Nephron progenitor cell (in vitro differentiated cells): ENCODE measurements at places on chromosomes 3 and 15.

DNA sequence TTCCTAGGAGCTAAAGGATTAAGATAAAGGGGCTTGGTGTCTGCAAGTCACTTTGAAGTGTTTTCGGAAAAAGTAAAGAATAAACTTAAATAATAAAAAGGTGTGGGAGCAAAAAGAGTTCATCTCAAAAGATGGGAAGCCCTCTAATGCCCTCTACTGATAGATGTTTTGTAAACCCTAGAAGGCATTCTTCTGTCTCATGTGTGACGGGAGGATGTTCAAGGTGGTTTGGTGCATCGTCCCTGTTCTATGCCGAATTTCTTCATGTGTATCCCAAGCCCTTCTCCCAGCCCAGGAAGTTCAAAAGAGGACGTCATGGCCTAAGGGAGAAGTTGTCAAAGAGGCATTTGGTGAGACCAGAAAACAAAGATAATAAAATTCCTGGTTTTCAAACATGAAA, 37.2 kb downstream of the CCK start:
- DNase-seq = no peak

DNA sequence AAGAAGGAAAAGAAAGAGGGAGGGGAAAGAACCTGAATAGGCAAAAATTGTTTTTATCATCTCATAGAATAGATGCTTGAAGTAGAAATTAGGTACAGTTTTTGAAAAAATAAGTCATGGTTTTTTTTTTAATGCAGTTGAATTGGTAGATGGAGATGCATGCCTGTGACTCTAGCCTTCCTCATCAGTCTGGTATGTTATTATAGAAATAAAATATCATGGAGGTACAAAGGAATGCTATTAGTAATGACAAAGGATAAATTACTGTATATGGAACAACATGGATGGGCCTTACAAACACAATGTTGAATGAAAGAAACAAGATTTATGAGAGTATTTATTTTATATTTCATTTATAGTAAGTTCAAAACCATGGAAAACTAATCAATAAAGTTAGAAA, 162.4 kb upstream of the GALNT15 start:
- no peak for DNase-seq

DNA sequence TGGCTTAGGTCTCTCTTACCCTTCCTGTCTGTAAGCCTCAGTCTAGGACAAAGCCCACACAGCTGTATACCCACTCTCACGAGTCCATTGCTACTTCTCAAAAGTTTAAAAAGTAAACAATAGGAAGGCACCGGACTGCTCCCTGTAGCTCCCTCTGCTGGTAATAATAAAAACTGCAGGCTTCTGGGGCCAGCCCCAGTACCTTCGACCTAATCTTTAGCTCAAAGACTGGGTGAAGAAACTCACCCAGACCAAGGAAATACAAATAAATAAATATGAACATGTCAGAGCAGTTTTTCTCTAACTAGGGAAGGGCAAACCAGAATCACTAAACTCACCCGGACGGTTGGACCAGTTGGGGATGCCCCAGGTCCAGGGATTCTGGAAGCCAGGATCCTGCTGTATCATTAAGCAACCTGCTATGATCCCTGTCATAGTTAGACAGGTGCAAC, 5.0 kb downstream of the FAM219B start:
- DNase-seq = peak; percentile 62

- DNase-seq = no peak
These were observed 119.9 kb upstream of the FEZF2 start for GRCh38 chr3:62493109-62493801.

GRCh38 chr3:172846103-172846561, 95.6 kb downstream of the ECT2 start:
- DNase-seq = no peak

GRCh38 chr3:133859381-133860234, 36.1 kb downstream of the RAB6B start:
- DNase-seq = no peak

DNA sequence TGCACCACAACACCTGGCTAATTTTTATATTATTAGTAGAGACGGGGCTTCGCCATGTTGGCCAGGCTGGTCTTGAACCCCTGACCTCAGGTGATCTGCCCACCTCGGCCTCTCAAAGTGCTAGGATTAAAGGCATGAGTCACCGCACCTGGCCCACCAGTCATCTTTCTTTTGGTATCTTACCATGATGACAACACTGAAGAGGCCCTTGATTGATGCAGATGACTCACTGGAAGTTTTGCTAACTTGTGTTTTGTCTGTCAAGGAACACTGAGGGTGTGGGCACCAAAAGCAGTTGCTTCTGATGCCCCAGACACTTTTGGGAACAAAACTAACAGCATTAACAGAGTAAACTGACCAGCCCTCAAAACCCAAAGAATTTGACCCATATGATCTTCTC, 88.3 kb downstream of the MYO5A start:
- no peak for DNase-seq

GRCh38 chr3:11591391-11592282, 52.1 kb downstream of the VGLL4 start:
- DNase-seq = peak; percentile 24
